ENCODE measurements at places on chromosomes 7 and 10. TPM values are rescaled to one million over a fixed set of nuclear protein-coding genes. Genes with fewer than 3 reads are reported as not detected.

DNA sequence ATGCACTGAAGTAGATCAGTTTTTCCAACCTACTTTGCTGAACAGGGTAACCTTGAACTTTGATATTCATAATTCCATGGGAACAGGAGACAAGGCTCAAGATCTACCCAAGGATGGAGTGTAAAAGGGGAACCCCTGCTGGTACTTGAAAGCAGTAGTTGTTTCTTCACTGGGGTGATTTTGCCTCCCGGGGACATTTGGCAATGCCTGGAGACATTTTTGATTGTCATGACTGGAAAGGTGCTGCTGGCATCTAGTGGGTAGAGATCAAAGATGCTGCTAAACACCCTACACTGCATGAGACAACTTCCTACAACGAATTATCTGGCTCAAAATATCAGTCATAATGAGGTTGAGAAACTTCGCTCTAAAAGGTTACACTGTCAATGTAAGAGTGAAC lies 214.8 kb upstream of the CTBP2 start:
- no peak for DNase-seq

DNA sequence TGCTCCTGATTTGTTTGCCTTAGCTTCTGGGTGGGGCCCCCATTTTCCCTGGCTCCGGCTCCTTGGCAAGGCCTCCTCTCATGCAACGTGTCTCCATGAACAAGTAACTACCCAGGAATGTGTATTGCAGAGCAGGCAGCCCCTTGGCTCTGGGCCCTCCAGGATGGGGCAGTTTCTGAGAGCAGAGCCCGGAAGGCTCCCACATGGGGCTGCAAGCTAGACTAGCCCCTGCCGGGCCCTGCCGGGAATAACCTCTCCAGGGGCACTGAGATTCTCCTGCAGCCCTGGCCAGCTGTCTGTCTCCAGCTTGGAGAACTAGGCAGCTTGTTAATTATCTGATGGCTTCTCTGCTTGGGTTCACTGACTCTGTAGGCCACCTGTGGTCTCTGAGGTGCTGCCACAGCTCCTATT lies 184.0 kb upstream of the INHBA start:
- DNase-seq: no peak

GRCh38 chr10:30134171-30134945 lies 75.0 kb upstream of the JCAD start:
- DNase-seq: no peak

DNA sequence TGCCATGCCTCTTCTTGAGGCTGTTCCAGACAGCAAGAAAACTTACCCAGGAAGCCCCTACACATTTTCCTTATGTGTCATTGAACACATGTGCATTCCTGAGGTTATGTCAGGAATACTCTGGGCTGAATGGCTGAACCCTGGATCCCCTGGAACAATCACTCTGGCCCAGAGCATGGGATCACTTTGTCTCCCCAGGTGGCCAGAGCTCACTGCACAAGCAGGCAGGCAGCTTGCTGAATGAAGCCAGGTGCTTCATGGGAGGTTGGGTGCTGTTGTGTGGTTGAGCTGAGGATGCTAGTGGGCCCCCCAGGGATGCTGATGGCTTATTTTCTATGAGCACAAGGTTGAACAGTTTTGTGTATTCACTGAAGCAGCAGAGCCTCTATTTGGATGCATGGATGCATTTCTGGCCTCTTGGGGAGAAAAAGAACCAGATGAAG lies 54.7 kb upstream of the NPTX2 start:
- no peak for DNase-seq

- no peak for DNase-seq
These were observed 884 bp downstream of the ICA1 start for GRCh38 chr7:8260871-8261694.

GRCh38 chr10:133130602-133131001 lies 29.4 kb upstream of the KNDC1 start:
- no peak for DNase-seq

DNA sequence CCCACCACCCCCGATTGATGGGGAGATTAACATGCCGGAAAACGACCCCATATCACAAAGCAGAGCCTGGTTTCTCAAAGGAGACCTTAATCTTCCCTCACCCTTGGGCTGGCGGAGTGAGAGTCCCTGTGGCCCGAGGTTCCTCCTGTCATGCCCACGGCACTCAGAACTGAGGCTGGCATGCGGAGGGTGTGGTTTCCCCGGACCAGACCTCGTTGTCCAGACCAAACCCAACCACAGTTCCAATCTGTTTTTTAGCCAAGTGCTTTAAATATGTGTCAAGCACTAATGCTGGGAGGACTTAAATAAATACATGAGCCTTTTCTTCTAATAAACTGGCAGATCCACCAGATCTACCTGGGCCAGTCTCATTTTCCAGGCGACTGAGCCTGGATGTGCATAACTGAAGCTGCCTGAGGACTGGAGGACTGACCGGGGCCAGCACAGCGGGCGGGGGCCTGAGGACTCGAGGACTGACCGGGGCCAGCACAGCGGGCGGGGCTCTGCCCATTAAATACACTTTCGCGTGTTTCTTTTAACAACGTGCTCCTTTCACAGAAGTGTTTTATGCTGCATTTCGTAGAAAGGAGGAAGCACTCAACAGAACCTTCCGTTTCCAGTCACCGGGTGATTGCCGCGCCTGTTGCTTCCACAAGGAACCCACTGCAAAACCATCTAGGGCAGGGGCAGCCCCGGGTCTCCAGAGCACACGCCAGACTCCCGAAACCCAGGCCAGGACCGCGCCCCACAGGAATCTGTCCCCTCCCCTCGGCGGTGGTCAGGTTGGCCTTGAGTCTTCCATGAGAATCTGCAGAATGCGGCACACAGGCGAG lies 334.6 kb downstream of the PTPRN2 start:
- DNase-seq: no peak

- DNase-seq: no peak
These were observed 47.0 kb downstream of the KIAA1217 start for GRCh38 chr10:24255881-24256311.

GRCh38 chr7:44743750-44744149 lies 4.9 kb upstream of the ZMIZ2 start:
- no peak for DNase-seq

GRCh38 chr10:130169136-130169859 lies 33.1 kb downstream of the GLRX3 start:
- no peak for DNase-seq

DNA sequence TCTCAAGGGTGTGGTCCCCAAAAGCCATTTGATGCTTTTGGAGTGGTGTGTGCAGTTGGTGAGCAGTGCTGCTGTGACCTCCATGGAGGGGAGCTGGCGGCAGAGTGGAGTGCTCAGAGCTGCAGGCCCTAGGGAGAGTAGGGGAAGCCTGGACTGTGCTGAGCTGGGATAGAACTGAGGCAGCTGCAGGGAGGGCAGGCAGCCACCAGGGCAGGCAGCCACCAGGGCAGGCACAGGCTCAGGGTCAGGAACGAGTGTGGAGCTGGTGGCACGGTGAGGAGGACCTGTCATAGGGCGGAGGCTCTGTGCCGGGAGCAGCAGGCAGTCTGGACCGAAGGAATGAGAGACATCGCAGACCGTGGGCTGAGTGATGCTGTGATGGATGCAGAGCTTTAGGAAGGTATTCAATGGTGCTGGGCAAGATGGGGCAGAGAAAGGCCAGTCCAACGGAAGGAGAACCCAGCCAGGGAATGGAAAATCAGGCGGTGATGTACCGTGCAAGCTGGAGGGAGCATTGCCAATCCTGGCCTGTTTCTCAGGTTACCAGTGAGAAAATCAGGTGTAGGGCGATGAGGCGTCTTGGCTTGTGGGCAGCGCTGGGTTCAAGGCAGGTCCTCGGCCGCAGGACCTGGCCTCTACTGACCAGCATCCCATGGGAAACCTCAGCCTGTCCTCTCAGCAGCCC lies 152.6 kb downstream of the CAMK1D start:
- DNase-seq: no peak

DNA sequence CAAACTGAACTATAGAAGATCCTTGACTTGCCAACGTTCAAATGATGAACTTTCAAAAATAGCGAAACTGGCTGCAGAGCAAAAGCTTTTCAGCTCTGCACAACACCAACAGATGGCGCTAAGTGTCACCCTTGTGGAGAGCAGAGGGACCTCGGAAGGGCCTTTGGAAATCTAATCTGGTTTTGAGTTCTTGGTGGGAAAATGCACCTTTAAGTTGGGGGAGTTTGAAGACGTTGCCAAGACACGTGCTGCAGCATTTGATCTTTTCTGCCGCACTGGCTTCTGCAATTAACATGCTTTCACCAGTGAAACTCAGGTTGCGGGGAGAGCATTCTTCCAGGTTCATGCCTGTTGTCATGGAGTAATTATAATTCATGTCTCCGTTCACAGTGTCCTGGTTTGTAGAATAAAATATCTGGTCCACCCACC lies 26.3 kb upstream of the WDR11 start:
- peak; percentile 68 for DNase-seq

GRCh38 chr7:128841171-128841690 lies 11.0 kb downstream of the FLNC start:
- no peak for DNase-seq

- DNase-seq: no peak
These were observed 58.5 kb downstream of the GATA3 start for GRCh38 chr10:8112942-8113442.

- no peak for DNase-seq
These were observed 87.4 kb upstream of the RHOBTB1 start for GRCh38 chr10:61031341-61031740.

- no peak for DNase-seq
These were observed 28.4 kb downstream of the ENTPD1 start for GRCh38 chr10:95784279-95784913.

DNA sequence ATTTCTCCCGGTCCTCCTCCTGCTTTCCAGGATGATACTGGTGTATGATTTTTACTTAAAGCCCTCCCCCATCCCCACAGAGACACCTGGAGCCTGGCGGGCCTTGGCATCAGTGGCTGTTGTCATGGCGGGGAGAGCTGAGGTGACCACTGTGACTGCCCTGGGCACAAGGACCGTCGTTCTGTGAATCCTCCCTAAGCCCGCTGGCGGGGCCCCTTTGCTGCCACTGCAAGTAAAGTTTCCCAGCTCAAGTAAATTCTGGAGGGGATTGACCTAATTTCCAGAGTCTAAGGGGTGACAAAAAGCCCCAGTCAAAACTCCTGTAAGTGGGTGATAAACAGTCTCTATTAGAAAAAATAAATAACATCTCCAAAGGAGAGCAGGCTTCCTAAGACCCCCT lies 393.2 kb upstream of the PODXL start:
- no peak for DNase-seq

The SERPINE1 gene
- total RNA-seq: 5.6 TPM

The PGAM2 gene
- 1.4 TPM for total RNA-seq

The SPDYE9 gene
- not detected for total RNA-seq

The FGFBP3 gene
- total RNA-seq: 115 TPM

The ADGRA1 gene
- 0.17 TPM for total RNA-seq

The TRIM50 gene
- total RNA-seq: not detected
